Thyroid gland (tissue), 4 donors: ENCODE measurements at places on chromosomes 12 and 14. TPM values are rescaled to one million over a fixed set of nuclear protein-coding genes. Genes with fewer than 3 reads are reported as not detected.

DNA sequence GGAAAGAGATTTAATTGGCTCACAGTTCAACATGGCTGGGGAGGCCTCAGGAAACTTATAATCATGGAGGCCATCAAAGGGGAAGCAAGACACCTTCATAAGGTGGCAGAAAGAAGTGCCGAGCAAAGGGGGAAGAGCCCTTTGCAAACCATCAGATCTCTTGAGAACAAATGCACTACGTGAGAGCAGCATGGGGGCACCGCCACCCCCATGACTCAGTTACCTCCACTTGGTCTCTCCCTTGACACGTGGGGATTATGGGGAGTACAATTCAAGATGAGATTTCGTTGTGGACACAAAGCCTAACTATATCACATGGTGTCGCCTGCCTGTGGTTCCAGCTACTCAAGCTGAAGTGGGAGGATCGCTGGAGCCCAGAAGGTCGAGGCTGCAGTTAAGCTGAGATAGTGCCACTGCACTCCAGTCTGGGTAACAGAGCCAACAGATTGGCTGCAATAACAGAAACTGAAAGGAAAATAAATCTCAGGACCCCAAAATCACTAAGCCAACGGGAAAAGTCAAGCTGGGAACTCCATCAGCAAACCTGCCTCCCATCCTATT is 10.0 kb upstream of the CDCA4 start:
- DNase-seq, result no peak

GRCh38 chr12:2998789-2999264 is 39.6 kb downstream of the TEAD4 start:
- peak; percentile 9 for DNase-seq

DNA sequence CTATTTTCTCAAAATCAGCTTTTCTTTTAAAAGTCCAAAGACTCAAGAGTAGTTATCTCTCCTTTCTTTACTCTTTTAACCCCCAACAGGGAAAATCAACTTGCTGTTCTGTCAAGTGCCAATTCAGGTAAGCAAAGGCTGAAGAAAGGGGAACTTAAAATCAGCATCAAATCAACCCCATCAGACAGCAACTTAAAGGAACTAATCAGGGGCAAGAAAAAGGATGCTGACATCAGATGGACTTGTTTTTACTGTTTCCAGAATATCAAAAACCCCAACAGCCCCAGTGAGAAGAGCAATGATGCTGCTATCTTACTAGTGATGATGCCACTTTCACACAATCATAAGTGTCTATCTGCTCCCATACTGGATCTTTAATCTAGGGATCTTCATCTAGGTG is 3.4 kb downstream of the BAZ2A start:
- DNase-seq, result no peak

TAS2R9 gene
- total RNA-seq, result not detected

PRB2 gene
- total RNA-seq, result not detected

GRCh38 chr12:60148831-60149230 is 553.0 kb downstream of the SLC16A7 start:
- no peak for DNase-seq

GRCh38 chr14:101789222-101789621 is 27.7 kb downstream of the PPP2R5C start:
- no peak for DNase-seq

KLHDC1 gene
- total RNA-seq, result 14.8 TPM

- DNase-seq, result no peak
Observed at GRCh38 chr14:94833633-94834032, 63.7 kb upstream of the GSC start.

DNA sequence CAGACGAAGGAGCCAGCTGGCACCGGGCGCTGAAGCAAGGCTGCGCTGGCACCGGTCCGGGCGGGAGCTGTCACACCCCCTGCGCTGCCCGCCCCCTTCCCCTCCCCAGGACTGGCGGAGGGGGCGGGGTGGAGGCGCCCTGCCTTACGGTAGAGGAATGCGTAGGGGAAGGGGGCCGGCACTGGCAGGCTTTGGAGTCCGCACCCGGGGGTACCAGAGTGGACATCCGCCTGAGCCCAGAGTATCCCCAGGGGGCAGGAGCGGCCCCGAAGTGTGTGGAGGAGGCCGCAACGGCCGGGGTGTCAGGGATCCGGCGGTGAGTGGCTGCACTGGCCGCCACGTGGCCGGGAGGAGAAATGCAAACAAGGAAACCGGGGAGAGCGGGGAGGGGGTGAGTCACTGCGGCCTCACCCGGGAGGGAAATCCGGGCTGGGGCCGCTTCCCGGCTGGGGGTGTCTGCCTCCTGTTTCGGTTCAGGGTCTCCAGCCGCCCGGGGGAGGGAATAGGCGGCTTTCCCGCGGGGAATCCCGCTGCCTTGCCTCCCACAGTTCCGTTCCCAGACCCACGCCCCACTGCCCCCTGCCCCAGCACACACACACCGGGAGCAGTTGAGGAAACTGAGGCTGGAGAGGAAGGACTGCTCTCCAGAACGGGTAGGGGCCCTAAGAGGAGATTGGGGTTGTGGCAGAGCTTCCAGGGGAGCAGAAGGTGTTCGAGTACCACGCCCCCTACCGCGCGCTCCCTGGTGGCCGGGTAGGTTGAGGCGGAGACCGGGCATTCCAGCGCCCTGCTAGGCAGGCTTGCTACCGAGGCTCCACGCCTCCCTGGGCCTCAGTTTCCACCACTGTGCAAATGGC is at the start of gene RAPGEF3:
RAPGEF3 (minus strand) TSS at position 47 of the 857 bp plus-strand sequence. CDS start 324 bp downstream, outside the sequence.
- DNase-seq, result peak; percentile 96

DNA sequence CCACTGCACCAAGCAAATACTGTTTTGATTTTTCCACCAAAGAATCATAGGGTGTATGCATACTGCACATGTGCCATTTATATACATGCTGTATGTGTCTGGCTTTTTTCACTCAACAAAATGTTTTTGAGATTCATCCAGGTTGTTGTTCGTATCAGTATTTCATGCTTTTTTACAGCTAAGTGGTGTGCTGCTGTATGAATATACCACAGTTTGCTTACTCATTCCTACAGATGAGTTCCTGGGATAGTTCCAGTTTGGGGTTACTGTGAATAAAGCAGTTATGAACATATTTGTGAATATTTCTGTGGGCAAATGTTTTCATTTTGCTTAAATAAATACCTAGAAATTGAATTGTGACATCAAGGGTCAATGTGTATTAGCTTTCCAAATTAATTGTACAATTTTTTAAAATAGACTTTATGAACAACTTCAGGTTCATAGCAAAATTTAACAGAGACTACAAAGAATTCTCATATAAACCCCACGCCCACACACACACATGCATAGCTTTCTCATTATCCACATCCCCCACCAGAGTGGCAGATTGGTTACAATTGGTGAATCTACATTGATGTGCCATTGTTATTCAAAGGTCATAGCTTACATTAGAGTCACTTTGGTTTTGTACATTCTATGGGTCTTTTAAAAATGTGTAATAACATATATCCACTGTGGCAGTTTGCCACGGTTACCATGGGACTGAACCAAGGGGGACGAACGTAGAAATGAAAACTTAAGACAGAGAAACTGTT is 6.9 kb upstream of the KRT6A start:
- no peak for DNase-seq

DNA sequence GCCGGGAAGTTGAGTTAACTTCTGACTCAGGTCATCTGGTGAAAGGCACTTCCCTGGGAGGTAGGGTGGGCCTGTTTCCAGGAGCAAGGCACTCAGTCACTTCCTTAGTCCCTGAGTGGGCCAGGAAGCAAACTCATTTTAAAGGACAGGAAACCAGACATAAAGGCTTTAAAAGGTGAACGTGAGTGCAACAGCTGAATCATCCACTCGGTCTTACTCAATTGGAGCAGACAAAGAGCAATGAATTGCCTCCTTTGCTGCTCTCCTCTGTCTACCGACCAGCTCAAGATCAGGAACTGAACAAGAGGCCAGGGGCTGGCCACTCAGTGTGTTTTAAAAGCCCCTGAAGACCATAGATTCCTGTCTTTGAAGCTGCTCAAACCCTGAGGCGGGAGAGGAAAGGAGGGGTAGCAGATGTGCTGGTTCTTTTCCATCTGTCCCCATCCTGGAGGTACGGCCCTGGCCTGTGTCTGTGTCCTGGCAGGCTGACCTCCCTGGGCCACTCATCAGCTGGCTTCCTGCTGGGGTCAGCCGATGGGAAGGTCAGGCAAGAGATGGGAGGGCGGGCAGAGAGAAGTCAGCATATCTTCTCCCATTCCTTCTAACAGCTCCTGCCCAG is 148.9 kb downstream of the PPM1H start:
- DNase-seq, result peak; percentile 56

DNA sequence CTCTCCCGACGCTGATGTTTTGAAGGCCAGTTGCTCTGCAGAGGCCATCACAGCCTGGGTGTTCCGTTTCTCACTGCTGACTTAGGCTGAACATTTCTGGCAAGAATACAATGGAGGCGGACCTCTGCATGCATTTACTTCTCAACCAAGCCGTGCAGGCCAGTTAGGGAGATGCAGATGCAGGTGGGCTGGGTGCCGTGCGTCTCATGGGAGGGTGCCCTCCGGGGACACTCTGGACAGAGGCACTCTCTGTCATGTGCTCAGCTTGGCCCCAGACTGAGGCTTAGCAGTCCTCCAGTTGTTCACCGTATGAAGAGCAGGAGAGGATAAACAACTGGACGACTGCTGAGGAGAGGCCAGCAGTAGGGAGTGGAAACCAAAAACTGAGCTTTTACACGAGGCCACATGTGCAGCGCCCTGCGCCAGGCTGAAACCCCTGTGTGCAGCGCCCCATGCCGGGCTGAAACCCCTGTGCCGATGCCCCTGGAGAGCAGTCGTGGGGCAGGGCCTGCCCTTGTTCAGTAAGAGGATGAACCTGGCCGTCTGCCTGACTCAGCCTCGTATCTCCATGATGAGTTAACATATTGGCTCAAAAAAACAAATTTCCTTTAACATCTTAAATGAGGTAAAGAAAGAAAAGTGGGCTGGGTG is 32.3 kb downstream of the DDX51 start:
- DNase-seq, result no peak

NKX2-1 gene
- 341 TPM for total RNA-seq

DNA sequence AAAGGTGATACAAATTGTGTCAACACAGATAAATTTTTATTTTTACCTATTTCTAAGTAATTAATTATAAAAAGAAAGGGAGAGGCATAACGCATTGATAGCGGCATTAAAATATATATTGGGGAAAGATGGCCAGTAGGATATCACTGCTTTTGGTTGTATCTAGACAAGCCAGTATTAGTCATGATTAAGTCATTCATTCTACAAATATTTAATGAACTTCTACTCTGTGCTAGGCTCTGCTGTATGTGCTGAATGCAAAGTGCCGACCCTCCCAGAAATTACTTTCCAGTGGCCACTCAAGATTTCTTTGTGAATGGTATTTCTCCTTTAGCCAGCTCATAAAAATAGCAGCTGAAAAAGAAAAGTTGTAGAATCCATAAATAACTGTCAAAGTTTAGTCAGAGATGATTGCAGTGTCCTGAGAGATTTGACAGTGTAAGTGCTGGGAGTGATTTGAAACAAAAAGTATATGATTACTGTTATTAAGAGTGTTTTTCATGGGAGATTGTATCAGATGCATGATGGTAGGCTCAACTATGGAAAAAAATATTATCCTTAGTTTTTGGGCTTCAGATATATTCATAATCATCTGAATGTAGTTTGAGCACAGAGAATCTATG is 133.2 kb downstream of the MGAT4C start:
- DNase-seq, result no peak

DNA sequence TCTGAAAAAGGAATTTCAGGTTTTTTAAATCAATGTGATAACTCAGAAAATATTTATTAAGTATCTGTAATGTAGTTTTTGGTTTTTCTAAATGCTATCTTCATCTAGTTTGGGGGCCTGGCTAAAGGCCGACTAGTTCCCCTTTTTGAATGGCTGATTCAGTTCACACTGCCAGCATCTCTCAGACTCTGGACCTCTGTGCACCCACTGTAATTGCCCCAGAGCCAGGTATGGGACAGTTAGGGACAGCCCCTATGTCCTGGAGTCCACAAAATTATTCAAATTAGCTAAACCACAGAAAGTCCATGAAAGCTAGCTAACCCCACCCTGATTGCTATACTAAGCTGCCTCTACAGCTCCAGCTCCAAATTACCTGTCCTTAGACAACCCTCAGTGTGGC is 49.1 kb upstream of the RGS6 start:
- DNase-seq, result no peak

GRCh38 chr14:70931008-70931407 is 23.7 kb downstream of the PCNX1 start:
- DNase-seq, result no peak

DNA sequence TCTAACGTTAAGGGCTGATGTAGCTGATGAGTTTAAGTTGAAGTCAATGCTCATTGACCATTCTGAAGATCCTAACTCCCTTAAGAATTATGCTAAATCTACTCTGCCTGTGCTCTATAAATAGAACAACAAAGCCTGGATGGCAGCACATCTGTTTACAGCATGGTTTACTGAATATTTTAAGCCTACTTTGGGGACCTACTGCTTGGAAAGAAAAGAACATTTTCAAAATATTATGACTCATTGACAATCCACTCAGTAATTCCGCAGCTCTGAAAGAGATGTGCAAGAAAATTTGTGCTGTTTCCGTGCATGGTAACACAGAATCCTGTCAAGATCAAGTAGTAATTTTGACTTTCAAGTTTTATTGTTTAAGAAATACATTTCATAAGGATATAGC is 35.0 kb upstream of the NAV3 start:
- no peak for DNase-seq

DNA sequence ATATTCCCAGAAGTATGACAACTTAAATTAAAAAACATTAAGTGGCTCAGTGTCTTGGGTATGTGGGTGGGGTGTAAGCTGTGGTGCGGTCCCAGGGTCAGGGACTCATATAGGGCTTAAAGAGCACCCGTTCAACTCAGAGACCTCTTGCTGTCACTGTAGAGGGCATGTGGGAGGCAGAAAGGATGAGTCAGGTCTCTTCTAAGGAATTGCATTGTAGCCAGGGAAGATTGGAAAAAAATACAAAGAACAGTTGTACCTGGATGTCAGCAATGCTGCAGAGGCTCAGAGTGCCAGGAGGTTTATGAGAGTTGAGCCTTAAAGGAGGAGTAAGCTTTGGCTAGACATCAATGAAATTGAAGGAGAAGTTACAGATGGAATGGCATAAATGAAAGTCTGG is 104.1 kb downstream of the MYRFL start:
- DNase-seq, result no peak
